NCI-H526 treated with DMSO at 0.1 percent for 48 hours (cell line): ENCODE measurements at places on chromosomes 2 and 18.

DNA sequence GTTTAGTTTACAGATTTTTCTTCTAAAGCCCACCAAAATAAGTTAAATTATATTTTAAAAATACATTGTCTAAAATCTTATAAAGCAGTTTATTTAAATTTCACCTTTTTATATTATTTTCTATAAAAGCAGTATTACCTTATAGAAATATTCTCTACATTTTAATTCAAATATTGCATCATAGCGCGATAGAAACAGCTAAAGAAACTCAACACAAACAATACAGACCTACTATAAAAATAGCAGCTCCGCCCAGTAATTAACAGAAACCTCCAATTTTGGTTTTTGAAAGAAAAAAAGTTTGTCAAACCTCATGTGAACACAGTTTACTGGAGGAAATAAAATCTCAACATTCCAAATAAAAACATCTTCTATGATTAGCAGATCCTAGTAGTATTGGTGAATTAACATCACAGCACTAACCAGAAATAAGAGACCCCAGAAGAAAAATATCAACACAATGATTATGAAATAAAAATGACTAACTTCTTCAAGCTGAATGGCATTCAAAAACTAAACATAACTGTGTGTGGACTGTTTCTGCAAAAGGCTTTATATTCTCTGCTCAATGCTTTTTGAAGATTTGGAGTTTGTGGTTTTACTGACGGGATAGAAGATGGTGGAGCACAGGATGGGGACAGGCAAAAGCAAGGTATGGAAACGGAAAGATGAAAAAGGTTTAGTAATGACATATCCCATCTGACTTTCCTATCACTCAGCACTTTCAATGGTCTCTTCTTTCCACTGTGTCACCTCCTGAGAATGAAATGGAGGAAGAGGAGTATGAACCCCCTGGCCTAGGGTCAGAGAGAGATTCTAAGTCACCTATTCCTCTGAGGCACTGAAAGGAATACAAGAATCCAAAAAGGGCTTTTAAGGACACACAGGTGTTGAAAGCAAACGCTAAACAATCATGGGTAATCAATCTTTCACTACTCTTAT lies 17.5 kb downstream of the MAP4K3 start:
- DNase-seq = no peak

DNA sequence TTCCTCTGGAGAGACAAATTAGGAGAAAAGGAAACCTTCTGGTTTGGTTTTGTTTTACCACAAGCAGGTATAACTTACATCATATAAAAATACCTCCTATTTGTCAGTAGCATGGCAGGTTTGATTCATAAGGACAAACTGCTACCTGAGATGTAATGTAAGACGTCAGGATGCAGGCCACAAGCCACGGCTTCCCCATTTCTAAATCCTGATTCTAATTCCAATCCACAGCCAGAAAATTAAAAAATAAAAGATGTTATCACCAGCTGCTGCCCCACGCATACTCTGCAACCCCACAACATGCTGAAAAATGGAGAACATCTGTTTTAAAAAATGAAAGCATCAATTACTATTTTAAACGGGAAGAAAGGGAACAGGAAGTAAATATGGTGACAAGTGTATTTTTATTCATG lies 197.6 kb downstream of the BCL11A start:
- no peak for DNase-seq

- no peak for DNase-seq
These were observed 48.0 kb upstream of the CABYR start for GRCh38 chr18:24090876-24091275.

DNA sequence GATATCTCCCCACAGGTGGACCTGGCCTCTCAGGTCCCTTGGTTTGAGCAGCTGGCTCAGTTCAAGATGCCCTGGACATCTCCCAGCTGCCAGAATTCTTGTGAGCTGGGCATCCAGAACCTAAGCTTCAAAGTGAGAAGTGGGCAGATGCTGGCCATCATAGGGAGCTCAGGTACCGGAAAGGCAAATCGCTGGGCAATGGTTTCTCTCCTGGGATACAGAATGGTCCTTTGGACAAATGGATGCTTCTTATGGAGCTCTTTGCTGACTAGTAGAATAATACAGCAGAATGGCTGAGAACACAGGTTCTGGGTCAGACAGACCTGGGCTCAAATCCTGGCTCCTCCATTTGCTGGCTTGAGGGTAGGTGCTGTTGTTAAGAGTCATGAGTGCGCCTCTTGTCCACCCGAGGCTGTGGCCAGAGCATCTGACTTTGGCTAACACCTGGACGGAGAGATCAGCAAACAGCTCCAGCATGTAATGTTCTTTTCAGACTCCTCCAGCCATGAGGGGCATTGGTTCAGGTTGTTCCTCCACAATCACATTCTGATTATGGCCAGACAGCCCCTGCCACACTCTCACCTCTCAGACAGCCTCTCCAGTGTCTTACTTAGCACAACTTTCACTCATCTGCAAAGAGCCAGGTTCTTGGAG lies 7.5 kb downstream of the ABCG8 start:
- DNase-seq = no peak

DNA sequence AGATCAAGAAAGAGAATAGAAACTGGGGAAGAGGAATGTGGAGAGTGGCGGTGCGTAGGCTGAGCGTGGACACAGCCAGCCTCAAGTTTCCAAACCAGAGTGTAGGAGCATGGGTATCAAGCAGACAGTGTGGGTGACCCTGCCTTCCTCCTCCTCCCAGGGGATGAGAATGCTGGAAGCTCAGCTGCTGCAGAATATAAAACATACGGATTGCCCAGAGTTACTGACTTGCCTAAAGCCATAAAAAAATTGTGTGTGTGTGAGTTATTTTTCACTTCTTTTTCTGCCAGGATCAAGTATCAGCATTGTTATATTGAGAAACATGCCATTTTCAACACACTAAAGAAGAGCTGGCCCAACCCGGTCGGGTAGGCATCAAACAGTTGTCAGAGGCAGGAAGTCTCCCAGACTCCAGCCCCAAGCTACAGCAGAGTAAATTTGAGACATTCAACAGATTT lies 333.3 kb upstream of the ACVR2A start:
- no peak for DNase-seq

DNA sequence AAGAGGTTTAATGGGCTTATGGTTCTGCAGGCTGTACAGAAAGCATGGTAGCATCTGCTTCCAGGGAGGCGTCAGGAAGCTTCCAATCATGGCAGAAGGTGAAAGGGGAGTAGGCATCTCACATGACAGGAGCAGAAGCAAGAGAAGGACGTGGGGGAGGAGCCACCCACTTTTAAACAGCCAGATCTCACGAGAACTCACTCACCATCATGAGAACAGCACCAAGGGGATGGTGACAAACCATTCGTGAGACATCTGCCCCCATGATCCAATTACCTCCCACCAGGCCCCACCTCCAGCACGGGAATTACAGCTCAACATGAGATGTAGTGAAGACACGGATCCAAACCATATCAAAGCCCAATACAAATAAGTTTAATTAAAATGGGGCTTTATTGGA lies 113.8 kb downstream of the ATL2 start:
- DNase-seq = no peak

- DNase-seq = no peak
These were observed 101.3 kb downstream of the CDC42EP3 start for GRCh38 chr2:37569986-37570679.

DNA sequence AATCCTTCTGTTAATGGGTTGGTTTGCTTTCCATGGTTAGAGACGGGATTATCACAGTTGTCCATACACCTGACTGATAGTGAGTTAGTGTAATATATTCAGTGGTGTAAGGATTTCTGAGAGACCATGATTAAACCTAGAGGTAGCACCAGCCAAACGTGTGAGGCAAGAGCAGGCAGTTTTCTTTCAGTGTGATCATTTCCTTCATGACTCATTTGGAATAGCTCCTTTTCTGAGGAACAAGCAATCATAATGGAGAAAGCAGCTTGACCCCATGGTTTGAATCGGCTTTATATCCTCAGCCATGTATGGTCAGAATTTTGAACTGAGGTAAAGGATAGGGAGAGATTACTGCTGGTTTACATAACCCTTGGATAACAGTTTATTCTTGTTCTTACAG lies 2.9 kb downstream of the MXD1 start:
- no peak for DNase-seq

GRCh38 chr2:218698885-218699284 lies 11.8 kb upstream of the TTLL4 start:
- no peak for DNase-seq

DNA sequence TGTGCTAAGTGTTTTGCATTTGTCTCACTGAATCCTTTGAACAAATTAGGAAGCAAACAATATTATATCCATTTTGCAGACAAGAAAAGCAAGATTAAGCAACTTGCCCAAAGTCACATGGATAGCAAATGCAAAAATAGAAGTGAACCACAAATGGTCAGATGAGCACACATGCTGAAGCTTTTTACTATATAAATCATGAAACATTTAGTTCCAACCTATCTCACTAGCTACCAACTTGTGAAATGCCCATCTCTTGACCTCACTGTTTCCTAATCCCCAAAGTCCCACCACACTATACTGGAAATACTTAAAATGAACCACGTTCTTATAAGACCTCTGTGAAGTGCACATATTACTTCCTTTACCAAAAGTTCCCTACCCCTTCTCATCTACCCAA lies 380.5 kb downstream of the ERBB4 start:
- DNase-seq = no peak

- DNase-seq = no peak
These were observed 90.0 kb downstream of the GALR1 start for GRCh38 chr18:77339623-77340022.

DNA sequence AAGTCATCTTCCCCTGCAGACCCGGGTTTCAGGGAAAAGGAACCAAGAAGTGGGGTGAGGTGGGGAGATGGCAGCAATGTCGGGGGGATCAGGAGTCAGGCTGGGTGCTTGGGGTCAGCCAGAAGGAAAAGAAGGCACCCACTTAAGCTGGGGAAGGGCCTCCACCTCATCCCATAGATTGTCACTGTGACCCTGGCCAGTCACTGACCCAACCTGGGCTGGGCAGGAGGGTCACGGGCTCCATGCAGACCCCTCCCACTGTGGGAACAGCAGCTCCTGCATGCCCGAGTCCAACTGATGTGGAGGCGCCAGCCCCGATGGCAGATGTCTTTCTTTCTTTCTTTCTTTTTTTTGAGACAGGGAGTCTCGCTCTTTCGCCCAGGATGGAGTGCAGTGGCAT lies 53.6 kb upstream of the HAAO start:
- DNase-seq = no peak

GRCh38 chr2:25879133-25879730 lies 945 bp upstream of the ASXL2 start:
- no peak for DNase-seq

GRCh38 chr18:57640236-57640635 lies 18.6 kb upstream of the NARS1 start:
- no peak for DNase-seq

- DNase-seq = no peak
These were observed 36.4 kb downstream of the STK39 start for GRCh38 chr2:168210895-168211570.

GRCh38 chr2:71757351-71757750 lies 304.0 kb downstream of the DYSF start:
- no peak for DNase-seq

GRCh38 chr2:109410039-109410815 lies 203.5 kb downstream of the SEPTIN10 start:
- DNase-seq = peak; percentile 50

DNA sequence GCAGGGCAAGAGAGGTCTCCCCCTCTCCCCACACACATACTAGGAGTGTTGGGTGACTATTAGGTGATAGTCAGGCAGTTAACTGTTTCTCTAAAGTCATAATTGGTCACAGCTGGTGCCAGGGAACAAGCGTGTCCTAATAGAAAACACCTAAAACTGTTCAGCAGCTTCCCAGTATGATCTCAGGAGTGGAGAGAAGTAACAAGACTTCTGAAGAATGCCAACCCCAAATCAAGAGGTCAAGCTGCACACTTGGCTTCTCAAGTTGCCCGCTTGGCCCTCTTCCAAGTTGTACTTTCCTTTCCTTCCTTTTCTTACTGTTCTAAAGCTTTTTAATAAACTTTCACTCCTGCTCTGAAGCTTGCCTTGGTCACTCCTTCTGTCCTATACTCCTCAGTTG lies 22.4 kb upstream of the STAT1 start:
- no peak for DNase-seq

- no peak for DNase-seq
These were observed 242.2 kb downstream of the ZNF516 start for GRCh38 chr18:76252880-76253279.

GRCh38 chr2:240498958-240499260 lies 58.9 kb downstream of the ANKMY1 start:
- DNase-seq = no peak

GRCh38 chr2:125108251-125108650 lies 1083.2 kb downstream of the CNTNAP5 start:
- DNase-seq = no peak

DNA sequence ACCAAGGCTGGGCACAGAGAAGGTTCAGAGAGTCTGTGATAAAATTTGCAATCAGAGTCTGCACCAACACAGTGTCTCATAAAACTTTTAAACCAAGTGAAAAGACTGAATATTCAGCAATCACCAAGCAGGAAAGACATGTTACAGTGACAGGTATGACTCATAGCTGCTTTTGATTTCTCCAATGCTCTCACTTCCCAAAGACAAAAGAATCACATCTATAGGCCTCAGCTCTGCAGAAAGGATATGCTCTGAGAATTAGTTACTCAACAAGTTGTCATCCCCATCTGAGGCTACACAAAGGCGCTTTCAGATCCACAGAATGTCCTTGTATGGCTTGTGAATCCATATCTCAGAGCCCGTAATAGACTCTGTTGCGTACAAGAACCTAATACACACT lies 92.5 kb downstream of the KCNF1 start:
- DNase-seq = no peak

- DNase-seq = no peak
These were observed 19.5 kb downstream of the TRAF3IP1 start for GRCh38 chr2:238339814-238340213.

GRCh38 chr2:201697899-201698298 lies 545 bp downstream of the MPP4 start:
- no peak for DNase-seq

GRCh38 chr2:189534854-189535832 lies 45.4 kb downstream of the SLC40A1 start:
- DNase-seq = no peak

DNA sequence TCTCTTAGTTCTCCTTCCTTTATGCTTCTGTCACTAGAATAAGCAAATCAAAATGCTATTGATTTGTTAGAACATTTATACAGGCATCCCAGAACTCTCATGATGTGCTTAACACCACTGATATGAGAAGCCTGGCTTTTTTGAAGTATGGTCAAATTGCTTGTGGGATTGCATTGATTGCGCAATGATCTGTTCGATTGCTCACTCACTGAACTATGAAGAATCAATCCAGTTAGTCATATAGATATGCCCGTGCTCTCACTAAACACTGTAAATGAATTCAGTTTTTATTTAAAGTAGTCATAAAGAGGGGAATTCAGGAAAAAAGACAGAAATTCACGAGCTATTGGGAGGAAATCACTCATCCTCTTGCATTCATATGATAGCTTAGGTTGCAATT lies 1237.8 kb downstream of the SUCLG1 start:
- no peak for DNase-seq

- no peak for DNase-seq
These were observed 1.1 kb downstream of the HK2 start for GRCh38 chr2:74834792-74835755.
